ENCODE measurements at places on chromosomes 3 and 15.

DNA sequence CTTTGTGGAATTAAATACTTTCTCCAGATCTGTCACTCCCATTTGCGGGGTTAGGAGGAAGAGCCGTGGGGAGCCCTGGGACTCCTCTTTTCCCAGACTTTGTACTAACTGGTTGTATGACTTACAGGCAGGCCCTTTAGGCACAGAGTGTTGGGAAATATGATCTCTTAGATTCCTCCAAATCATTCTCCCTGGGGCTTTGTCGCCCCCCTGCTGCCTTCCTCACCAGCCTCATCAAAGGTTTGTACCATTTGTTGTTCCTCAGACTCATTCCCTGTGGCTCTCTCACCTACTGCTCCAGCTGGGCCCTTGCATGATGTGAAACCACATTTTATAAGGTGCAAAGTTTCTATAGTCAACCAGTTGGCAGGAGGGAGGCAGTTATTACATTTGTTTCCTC lies 56.4 kb downstream of the CRYGS start:
- no peak for DNase-seq

DNA sequence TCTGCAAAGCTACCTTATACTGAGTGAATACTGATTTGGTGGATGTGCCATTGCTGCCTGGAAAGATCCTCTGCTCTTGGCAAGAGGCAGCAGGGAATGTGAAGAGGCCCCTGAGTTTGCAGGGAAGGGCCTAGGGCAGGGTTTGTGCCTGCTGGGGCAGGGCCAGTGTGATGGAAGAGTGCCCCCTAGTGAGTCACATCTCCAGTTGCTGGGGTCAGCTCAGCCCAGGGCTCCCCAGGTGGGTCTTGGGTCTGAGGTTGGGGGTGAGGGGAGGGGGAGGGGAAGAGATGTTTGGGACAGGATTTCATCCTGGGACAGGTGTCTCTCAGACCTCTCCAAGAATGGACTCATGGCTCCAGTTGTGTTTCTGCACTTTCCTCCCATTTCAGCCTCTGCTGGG lies 4.1 kb upstream of the AMOTL2 start:
- no peak for DNase-seq

GRCh38 chr3:12117473-12117872 lies 41.2 kb downstream of the TIMP4 start:
- no peak for DNase-seq

- DNase-seq = no peak
Observed at GRCh38 chr3:21621181-21621651, 129.8 kb downstream of the ZNF385D start.

GRCh38 chr15:95850837-95851236 lies 479.7 kb upstream of the NR2F2 start:
- no peak for DNase-seq

DNA sequence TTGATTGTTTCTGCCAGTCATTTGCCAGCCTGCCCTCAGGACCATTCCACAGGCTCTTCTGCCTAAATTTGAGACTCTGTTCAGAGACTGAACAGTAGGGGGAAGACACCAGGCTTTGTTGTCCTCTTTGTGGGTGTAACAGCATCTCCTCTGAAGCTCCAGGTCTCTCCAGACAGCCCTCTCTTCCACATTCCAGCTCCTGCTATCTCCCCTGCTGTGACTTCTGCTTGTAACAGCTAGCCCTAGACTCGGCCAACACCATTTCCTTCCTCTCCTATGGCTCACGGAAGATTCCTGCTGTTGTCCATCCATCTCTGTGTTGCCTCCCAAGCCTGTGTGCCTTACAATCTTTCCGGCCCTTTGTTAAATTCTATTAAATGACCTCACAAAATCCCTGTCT lies 40.2 kb downstream of the SUCLG2 start:
- DNase-seq = no peak

DNA sequence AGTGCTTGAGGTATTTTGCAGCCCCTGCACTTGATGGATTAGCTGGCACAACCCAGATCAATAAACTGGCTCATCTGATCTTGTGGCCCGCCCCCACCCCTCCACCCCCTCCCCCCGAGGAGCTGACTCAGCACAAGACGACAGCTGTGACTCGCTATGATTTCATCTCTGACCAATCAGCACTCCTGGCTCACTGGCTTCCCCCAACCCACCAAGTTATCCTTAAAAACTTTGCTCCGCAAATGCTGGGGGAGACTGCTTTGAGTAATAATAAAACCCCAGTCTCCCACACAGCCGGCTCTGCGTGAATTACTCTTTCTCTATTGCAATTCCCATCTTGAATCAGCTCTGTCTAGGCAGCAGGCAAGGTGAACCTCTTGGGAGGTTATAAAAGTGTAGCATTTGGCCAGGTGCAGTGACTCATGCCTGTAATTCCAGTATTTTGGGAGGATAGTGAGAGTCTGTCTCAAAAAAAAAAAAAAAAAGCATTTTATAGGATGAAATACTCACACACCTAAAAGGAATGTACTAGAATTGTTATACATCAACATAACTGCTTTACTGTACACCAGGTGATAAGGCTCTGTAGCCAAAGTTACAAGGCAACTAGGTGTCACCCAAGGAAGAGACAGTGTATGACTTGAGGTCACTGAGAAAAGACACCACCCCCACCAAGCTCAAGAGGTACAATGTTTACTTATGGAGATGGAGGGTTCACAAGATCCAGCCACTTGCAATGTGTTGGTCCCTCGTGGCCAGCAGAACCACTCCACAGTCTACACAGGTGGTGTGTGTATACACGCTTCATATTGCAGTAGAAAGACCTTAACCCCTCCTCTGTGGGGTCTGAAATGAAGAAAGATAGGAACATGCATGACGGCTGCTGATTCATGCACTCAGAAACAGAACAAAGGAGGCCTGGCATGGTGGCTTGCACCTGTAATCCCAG lies 8.6 kb downstream of the ZNF445 start:
- no peak for DNase-seq
